ENCODE measurements at places on chromosomes 5 and 9. TPM values are rescaled to one million over a fixed set of nuclear protein-coding genes. Genes with fewer than 3 reads are reported as not detected.

- peaks cover 13% of the 10 kb centered on the region for H3K4me1 ChIP-seq
- DNase-seq = no peak
- H3K27ac ChIP-seq = no peak overlapping the region
- peaks cover 46% of the 10 kb centered on the region for H3K27me3 ChIP-seq
- no peak overlapping the region for H3K4me3 ChIP-seq
These were observed 23.9 kb downstream of the DCANP1 start for GRCh38 chr5:135423146-135423845.

DNA sequence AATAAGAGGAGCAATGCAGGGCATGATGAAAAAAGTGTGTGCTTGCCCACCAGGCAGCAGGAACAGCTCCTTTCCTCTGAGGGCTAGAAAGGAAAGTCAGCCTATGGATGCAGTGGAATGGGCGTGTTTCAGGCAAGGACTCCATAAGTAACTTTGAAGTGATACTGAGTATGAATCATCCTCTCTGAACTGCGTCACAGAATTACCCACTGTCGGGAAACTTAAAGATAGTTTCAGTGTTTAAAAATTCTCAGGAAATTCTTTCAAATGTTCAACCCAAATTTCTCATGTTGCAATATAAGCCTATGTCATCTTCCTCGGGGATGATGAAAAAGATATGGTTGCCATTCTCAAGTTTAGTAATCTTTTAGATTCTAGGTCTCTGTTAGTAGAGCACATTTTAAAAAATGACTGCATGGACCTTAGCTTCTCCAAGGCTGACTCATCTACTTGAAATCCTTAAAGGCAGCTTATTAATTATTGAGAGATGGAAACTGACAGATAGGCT lies 27.7 kb downstream of the PTCD2 start:
- peaks cover 41% of the 10 kb centered on the region for H3K36me3 ChIP-seq
- peaks cover 10% of the 10 kb centered on the region for H3K4me1 ChIP-seq
- H3K27me3 ChIP-seq = no peaks in the 10 kb centered on the region
- DNase-seq = no peak
- no peak overlapping the region for H3K27ac ChIP-seq

DNA sequence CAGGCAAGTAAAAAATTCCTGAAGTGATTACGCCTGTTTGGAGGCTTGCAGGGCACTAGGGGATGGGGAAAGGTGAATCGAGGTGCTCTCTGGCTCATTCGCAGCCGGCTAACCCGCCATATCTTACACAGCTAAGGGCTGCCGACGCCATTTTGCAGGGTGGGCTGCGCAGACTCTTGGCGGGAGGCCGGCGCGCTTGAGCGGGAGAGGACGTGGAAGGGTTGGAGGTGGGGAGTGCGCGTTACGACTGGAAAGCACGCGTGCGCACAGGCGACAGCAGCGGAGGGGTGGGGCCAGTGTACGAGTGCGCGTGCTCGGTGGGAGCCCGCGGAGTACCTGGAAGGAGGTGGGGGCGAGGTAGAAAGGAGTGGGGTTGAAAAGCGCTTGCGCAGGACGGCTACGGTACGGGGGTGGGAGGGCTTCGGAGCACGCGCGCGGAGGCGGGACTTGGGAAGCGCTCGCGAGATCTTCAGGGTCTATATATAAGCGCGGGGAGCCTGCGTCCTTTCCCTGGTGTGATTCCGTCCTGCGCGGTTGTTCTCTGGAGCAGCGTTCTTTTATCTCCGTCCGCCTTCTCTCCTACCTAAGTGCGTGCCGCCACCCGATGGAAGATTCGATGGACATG lies at the start of gene NPM1:
TSS of gene NPM1 (plus strand) at position 505 of the 625 bp plus-strand sequence. CDS start at position 605, 100 bp downstream.
- peak; percentile 99 for DNase-seq
- peaks cover 44% of the 10 kb centered on the region for H3K36me3 ChIP-seq
- peak within 1 kb of the TSS; percentile 93 for H3K4me3 ChIP-seq
- H3K27me3 ChIP-seq = peaks cover 3% of the 10 kb centered on the region
- H3K4me1 ChIP-seq = peaks cover 35% of the 10 kb centered on the region
- H3K27ac ChIP-seq = peak within 1 kb of the TSS; percentile 99

- no peak overlapping the region for H3K4me3 ChIP-seq
- no peak for DNase-seq
- no peaks in the 10 kb centered on the region for H3K4me1 ChIP-seq
- H3K27me3 ChIP-seq = peaks cover 63% of the 10 kb centered on the region
These were observed 7.6 kb downstream of the TMEM174 start for GRCh38 chr5:73180566-73180965.

DNA sequence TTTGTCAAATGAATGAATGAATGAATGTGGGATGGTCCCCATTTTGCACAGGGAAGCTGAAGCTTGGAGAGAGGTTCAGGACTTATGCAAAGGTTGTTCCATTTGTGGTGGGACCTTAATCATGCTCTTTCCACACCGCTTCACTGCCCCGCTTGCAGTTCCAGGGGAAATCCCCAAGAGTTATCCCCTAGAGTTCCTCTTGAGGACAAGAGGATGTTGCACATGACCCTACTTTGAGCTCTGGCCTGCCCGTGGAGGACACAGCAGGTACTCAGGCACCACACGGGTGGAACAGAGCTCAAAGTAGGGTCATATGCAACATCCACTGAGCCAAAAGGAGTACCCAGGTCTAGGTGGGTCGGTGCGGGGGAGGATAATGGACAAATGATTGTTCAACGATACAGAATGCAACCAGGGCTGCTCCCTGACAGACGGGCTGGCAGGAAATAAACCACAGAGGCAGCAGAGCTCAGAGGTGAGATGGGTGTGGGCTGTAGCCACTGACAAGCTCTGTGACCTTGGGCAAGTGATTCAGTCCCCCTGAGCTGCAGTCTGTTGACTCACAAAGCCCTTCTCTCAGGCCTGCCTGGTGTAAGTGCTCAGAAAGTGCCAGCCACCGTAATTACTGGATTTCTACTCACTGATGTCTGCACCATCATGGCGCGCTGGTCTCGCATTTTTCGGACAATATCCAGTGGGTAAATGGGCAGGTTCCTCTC lies 60.3 kb upstream of the EPB41L4B start:
- DNase-seq = no peak
- H3K36me3 ChIP-seq = no peaks in the 10 kb centered on the region
- H3K27ac ChIP-seq = no peak overlapping the region

GRCh38 chr9:136777359-136777758 lies 13.0 kb upstream of the LCN15 start:
- H3K36me3 ChIP-seq = no peaks in the 10 kb centered on the region
- H3K4me1 ChIP-seq = no peaks in the 10 kb centered on the region
- no peak overlapping the region for H3K4me3 ChIP-seq
- H3K27ac ChIP-seq = no peak overlapping the region
- peaks cover 41% of the 10 kb centered on the region for H3K27me3 ChIP-seq
- DNase-seq = no peak

- DNase-seq = no peak
- H3K27me3 ChIP-seq = no peaks in the 10 kb centered on the region
- no peak overlapping the region for H3K4me3 ChIP-seq
- H3K27ac ChIP-seq = no peak overlapping the region
- peaks cover 20% of the 10 kb centered on the region for H3K4me1 ChIP-seq
These were observed 40.9 kb upstream of the GLDC start for GRCh38 chr9:6686396-6686795.

- H3K4me1 ChIP-seq = peaks cover 2% of the 10 kb centered on the region
- no peak overlapping the region for H3K27ac ChIP-seq
- H3K4me3 ChIP-seq = no peak overlapping the region
- DNase-seq = no peak
- H3K36me3 ChIP-seq = no peaks in the 10 kb centered on the region
These were observed 20.8 kb downstream of the GABBR2 start for GRCh38 chr9:98687911-98688310.

DNA sequence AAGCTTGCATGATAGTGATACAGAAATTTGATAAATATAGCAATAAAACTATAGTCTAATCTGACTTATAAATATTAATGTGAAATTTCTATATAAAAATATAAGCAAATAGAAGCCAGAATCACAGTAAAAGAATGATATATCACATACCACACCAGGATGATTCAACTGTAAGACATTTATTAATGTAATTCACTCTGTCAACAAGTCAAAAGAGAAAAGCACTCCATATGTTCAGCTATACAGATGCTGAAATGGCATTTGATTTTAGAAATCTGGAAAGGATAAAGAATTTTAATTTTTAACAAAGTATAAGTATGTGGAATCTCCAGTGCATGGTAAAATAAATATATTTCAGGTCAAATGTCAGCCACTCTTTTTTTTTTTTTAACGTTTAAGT lies 372.4 kb downstream of the KCNN2 start:
- H3K27me3 ChIP-seq = no peaks in the 10 kb centered on the region
- no peak overlapping the region for H3K4me3 ChIP-seq
- H3K4me1 ChIP-seq = no peaks in the 10 kb centered on the region
- no peak for DNase-seq
- H3K27ac ChIP-seq = no peak overlapping the region

DNA sequence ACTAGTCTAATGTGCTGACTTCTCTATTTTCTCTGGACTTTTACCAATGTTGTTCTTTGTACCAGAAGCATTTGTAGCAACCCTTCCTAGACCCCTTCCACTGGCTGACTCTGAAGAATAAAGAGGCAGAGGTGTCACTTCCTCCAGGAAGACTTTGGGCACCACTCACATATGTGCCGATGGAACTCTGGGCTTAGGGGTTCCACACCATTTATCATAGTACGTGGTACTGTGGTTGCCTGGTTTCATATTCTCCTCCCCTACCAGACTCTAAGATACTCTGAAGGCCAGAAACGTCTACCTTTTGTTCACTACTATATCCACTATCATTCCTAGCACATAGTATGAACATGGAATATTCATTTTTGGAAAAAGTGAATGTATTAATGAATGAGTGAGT lies 88.0 kb downstream of the BNC2 start:
- DNase-seq = no peak
- H3K27ac ChIP-seq = no peak overlapping the region
- no peaks in the 10 kb centered on the region for H3K27me3 ChIP-seq
- H3K4me3 ChIP-seq = no peak overlapping the region
- no peaks in the 10 kb centered on the region for H3K36me3 ChIP-seq
- H3K4me1 ChIP-seq = no peaks in the 10 kb centered on the region

- no peak for DNase-seq
- H3K4me1 ChIP-seq = no peaks in the 10 kb centered on the region
- no peak overlapping the region for H3K4me3 ChIP-seq
- H3K27me3 ChIP-seq = no peaks in the 10 kb centered on the region
These were observed 526.5 kb downstream of the KIF4B start for GRCh38 chr5:155540000-155540595.

DNA sequence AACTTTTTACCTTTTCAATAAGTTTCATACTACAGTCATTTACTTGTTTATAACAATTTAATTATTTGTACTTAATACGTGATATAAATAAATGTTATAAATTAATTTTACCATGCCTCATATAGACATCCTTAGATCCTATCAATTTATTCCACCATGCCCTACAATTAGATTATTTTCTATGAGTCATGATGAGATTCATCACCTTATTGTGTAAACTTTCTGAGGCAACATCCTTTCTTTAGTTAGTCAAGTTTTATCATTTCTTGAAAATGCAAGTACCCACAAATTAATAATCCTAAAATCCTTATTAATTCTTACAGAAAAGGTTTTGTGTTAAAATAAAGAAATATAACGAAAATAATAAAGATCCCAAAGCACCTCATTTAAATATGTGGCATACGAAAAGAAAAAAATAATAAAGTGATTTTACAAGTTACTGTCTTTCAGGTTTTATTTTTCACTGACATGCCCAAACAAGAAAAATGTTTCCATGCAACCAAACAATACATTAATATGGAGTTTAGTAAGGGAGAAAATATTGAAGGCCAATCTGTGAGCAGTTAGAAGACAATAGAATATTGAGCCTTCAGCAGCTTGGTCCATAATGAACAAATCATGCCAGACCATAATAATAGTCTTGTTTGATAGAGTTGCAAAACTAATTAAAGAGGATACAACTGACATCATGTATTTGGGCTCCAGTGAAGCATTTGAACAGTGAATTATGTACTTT lies 188.7 kb upstream of the MRPS30 start:
- DNase-seq = no peak
- H3K27me3 ChIP-seq = no peaks in the 10 kb centered on the region
- H3K27ac ChIP-seq = no peak overlapping the region
- H3K36me3 ChIP-seq = no peaks in the 10 kb centered on the region

GRCh38 chr9:124595743-124596142 lies 88.5 kb upstream of the NR5A1 start:
- no peaks in the 10 kb centered on the region for H3K4me1 ChIP-seq
- H3K27me3 ChIP-seq = peaks cover 55% of the 10 kb centered on the region
- H3K4me3 ChIP-seq = no peak overlapping the region

- H3K27me3 ChIP-seq = no peaks in the 10 kb centered on the region
- H3K27ac ChIP-seq = no peak overlapping the region
- H3K4me1 ChIP-seq = peaks cover 65% of the 10 kb centered on the region
These were observed 79.9 kb upstream of the IL7R start for GRCh38 chr5:35776757-35777156.

DNA sequence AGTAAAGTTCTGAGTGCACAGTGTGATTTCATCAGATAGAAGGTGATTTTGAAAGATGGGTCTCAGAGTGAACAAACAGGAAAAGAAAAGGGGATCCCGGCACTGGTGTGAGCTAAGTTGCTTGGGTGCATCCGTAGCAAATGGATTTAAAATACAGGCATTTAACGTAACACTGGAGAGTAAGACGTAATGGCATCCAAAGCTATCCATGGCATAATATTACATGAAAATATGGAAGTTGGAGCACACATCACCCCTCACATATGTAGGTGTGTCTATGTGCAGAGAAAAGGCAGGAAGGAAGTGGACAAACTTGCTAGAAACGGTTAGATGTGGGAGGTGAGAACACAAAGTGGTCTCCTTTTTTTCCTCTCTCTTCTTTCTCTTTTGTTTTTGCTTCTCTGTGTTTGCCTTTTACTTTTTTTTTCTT lies 38.2 kb upstream of the SEMA4D start:
- H3K4me3 ChIP-seq = peak overlapping the region; percentile 21
- peak; percentile 61 for DNase-seq
- H3K36me3 ChIP-seq = no peaks in the 10 kb centered on the region

DNA sequence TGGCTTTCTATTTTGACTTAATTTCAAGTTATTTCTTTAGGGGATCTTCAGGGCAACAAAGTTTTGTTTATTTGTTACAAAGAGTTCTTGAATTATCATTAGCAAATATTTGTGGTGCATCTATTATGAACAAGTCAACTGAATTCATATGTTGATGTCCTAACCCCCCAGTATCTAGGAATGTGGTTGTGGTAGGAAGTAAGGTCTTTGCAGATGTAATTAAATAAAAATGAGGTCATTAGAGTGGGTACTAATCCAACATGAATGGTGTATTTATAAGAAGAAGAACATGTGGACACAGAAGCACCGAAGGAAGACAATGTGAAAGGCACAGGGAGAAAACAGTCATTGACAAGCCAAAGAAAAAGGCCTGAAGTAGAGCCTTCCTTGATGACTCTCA lies 474.0 kb upstream of the DAB2 start:
- no peaks in the 10 kb centered on the region for H3K4me1 ChIP-seq
- H3K36me3 ChIP-seq = no peaks in the 10 kb centered on the region
- H3K27me3 ChIP-seq = peaks cover 4% of the 10 kb centered on the region
- no peak for DNase-seq

Gene CERCAM
- 5.2 TPM for total RNA-seq

Gene ITGA2
- 17.6 TPM for total RNA-seq

Gene SPATA31A3
- total RNA-seq = not detected

Gene RNF183
- total RNA-seq = not detected

Gene STC2
- total RNA-seq = 6.7 TPM

Gene LURAP1L
- total RNA-seq = not detected

Gene ENTREP1
- not detected for total RNA-seq
